LHCN-M2 (cell line): ENCODE measurements at places on chromosomes 1 and 21. TPM values are rescaled to one million over a fixed set of nuclear protein-coding genes. Genes with fewer than 3 reads are reported as not detected.

GRCh38 chr1:230823931-230824381, 44.4 kb downstream of the C1orf198 start:
- DNase-seq, result no peak

DNA sequence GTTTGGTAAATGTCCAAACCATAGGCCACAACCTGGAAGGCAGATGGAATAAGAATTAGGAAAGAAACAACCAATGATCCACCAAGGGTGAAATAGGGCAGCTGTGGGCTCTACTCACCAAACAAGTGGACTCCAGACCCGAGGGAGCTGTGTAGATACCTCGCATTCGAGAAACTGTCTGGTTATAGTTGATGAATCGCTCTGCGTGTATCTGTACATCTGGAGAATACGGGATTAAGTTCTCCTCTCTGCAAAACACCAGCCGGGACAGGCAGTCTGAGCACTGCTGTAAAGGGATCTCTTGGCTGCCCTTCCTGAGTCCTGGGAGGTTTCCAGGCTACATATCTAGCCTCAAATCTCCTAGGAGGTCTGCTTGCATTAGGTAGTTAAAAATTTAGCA, 9.4 kb upstream of the UBR4 start:
- peak; percentile 18 for DNase-seq

- DNase-seq, result no peak
Observed at GRCh38 chr1:181551754-181552153, 68.4 kb downstream of the CACNA1E start.

Gene OR6K3
- total RNA-seq, result not detected in 2 replicates

Gene MR1
- total RNA-seq, result 16.5 and 16.9 TPM in 2 replicates

DNA sequence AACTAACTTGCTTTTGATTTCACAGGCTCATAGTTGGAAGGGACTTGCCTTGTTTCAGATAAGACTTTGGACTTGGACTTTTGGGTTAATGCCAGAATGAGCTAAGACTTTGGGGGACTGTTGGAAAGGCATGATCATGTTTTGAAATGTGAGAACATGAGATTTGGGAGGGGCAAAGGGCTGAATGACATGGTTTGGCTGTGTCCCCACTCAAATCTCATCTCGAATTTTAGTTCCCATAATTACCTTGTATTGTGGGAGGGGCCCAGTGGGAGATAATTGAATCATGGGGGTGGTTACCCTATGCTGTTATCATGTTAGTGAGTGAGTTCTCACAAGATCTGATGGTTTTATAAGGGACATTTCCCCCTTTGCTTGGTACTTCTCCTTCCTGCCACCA, 222.1 kb downstream of the GRIK1 start:
- no peak for DNase-seq

Gene ACTL8
- not detected in 2 replicates for total RNA-seq

GRCh38 chr1:237875291-237875690, 15.4 kb downstream of the ZP4 start:
- DNase-seq, result no peak
